ENCODE measurements at places on chromosomes 5 and 9. TPM values are rescaled to one million over a fixed set of nuclear protein-coding genes. Genes with fewer than 3 reads are reported as not detected.

- H3K27me3 ChIP-seq: no peaks in the 10 kb centered on the region
- H3K4me3 ChIP-seq: no peak overlapping the region
- no peaks in the 10 kb centered on the region for H3K36me3 ChIP-seq
- peaks cover 7% of the 10 kb centered on the region for H3K4me1 ChIP-seq
- DNase-seq: no peak
These were observed 1350.1 kb upstream of the ACO1 start for GRCh38 chr9:31034311-31034710.

DNA sequence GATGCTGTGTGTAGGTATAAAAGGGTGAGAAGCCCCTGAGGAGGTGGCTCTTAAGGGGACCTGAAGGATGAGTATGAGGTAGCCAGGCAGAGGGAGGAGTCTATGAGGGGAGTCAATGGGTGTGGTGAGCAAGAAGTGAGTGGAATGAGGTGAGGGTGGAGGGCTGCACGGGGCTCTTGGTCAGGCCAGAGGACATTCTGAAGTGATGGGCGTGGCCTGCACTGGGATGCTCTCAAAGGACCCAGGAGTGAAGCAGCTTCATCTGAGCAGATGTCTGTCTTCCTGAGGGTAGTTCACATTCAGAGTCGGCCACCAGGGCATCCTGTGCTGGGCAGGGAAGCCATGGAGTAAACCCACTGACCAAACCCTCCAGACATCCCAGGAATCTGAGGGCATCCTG, 45.1 kb upstream of the SAP30L start:
- no peaks in the 10 kb centered on the region for H3K27me3 ChIP-seq
- no peak overlapping the region for H3K4me3 ChIP-seq
- H3K36me3 ChIP-seq: no peaks in the 10 kb centered on the region
- peaks cover 4% of the 10 kb centered on the region for H3K4me1 ChIP-seq

DNA sequence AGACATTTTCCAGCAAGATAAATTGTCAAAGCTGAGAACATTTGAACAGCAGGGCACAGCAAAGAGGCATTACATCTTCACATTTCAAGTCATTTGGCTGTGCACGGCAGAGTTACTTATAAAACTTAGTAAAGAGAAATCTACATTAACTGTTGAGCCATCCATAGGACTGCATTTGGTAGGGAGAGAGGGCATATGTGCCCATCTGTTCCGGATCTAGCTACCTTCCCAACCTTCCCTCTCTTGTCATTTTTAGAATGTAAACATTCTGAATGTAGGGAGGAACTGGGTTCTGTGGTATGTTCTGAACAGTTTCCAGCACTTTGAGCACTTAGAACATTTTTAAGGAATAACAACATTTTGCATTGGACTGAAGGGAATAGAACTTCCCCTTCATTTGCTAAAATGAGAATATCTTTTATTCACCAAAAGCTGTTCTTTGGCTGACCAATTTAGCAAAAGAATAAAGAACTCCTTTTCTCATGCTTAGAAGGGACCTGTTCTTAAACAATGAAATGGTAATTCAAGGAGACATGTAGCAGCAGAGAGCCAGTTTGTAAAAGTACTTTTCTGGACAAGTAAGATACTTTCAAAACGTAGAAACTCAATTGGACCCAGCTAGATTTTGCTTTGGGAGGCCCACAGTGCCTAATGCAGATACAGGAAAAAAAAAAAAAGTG, 104.4 kb downstream of the CETN3 start:
- peak overlapping the region; percentile 26 for H3K4me3 ChIP-seq
- peak overlapping the region; percentile 32 for H3K27ac ChIP-seq
- H3K36me3 ChIP-seq: no peaks in the 10 kb centered on the region
- H3K4me1 ChIP-seq: peaks cover 5% of the 10 kb centered on the region
- no peaks in the 10 kb centered on the region for H3K27me3 ChIP-seq

DNA sequence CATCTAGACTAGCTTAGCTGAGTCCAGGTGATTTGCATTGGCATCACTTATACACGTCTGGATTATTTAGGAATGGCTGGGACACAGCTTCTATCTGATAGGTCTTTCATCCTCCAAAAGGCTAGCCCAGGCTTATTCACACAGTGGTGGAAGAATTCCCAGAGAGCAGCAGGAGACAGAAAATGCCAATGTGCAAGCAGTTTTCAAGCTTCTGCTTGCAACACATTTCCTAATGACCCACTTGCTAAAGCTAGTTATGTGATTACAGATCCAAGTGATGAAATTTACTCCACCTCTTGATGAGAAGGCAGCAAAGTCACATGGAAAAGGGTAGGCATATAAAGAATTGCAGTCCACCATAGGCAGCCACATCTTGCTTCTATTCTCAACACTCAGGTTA, 44.2 kb upstream of the MAST4 start:
- H3K4me3 ChIP-seq: no peak overlapping the region
- H3K27me3 ChIP-seq: no peaks in the 10 kb centered on the region

DNA sequence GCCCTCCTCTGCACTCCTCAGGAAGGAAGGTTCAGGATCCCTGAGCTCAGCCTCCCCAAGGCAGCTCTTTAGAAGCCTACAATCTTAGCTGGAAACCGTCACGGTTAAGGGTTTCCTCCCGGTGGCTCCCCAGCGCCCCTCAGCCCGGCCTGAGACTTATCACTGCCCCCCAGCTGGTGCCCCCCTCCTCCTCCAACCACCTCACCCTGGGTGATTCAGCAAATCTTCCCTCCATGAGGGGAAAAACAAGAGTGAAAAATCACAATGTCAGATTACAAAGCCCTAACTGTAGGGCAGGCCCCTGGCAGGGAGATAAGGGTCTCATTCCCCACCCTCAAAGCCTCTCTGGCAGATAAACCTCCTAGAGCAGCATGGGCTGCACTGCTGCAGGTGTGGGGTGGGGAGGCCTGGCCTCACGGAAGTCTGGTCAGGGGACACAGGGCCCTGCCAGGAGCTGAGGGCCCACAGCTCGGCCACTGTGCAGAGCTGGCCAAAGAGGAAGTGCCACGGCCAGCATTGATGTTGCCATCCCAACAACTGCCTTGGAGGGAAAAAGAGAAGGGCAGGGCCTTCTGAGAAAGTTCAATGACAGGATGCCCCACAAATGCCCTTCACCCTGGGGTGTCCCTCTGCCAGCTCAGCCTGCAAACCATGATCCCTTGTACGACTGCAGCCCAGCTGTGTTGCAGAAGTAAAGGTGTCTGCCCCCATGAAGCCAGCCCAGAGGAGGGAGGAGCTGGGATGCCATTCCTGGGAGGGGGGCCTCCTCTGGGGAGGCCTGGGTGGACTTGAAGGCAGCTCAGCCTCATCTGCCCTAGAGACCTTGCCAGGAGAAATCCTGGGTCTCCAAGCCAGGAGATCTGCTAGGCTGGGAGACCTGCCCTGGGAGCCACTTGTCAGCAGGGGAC, 25.9 kb downstream of the GFI1B start:
- H3K36me3 ChIP-seq: no peaks in the 10 kb centered on the region
- H3K27me3 ChIP-seq: peaks cover 40% of the 10 kb centered on the region
- peaks cover 25% of the 10 kb centered on the region for H3K4me1 ChIP-seq
- no peak overlapping the region for H3K27ac ChIP-seq
- DNase-seq: no peak

DNA sequence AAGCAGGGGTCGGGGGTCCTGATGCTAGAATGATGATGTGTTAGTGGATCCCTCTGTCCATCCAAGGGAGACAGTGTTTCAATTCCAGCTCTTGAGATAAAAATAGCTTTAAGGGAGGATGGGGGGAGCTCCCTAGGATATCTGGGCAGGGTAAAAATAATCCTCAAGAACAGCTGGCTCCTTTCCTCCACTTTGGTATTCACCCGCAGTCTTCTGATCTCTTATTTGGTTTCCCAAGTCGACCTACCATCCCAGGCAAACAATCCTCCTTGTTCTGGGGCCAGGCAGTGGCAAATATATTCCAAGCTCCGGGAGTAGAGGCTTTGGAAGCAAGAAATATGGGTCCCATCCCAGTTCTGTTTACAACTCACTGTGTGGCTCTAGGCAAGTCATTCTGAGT, 14.5 kb upstream of the COL27A1 start:
- H3K36me3 ChIP-seq: no peaks in the 10 kb centered on the region
- H3K27me3 ChIP-seq: no peaks in the 10 kb centered on the region
- no peak overlapping the region for H3K4me3 ChIP-seq

DNA sequence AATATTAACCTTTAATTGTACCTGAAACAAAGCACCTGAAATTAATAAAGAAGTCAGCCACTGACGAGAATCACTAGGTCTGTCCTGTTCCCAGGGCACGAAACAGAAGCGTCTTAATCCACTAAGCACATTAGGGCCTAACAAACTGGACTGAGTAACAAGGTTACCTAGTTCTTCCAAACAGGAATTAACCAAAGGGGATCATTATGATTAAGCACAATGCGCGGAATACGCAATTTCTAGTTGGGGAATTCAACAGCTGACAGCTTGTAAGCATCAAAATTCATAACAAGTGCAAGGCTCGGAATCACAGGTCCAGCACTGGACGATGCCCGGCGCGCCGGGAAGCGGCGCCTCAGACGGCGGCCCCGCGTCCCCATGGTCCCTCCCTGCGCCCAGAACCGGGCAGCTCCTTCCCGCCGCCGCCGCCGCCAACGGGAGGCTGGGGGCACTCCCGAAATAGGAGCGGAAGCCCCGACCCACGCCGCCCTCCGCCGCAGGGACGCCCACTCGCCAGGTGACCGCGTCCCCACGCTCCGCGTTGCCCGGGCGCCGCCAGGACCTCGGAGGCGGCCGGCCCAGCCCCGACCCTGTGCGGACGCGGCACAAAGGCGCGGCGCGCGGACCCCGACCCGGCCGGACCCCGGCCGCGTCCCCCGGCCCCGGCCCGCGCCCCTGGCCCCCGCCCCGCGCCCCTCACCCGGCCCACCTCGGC, 898 bp downstream of the CAMSAP1 start:
- H3K4me3 ChIP-seq: peak overlapping the region; percentile 77
- H3K36me3 ChIP-seq: peaks cover 12% of the 10 kb centered on the region
- no peaks in the 10 kb centered on the region for H3K27me3 ChIP-seq
- H3K27ac ChIP-seq: no peak overlapping the region
- peaks cover 14% of the 10 kb centered on the region for H3K4me1 ChIP-seq

GRCh38 chr9:135474915-135475314, 4.7 kb upstream of the PPP1R26 start:
- H3K4me3 ChIP-seq: no peak overlapping the region
- H3K36me3 ChIP-seq: no peaks in the 10 kb centered on the region
- peaks cover 5% of the 10 kb centered on the region for H3K4me1 ChIP-seq
- H3K27me3 ChIP-seq: no peaks in the 10 kb centered on the region
- peak; percentile 83 for DNase-seq

SLCO4C1 gene
- total RNA-seq: 4.5 TPM

NIPAL4 gene
- total RNA-seq: 0.20 TPM
